ENCODE measurements at places on chromosomes 13 and 19. TPM values are rescaled to one million over a fixed set of nuclear protein-coding genes. Genes with fewer than 3 reads are reported as not detected.

The ZNF571 gene
- 0.55 TPM for total RNA-seq

The TGFBR3L gene
- 0.63 TPM for total RNA-seq

The ZNF296 gene
- total RNA-seq: 12.1 TPM

The ADGRE3 gene
- not detected for total RNA-seq

The RNF113B gene
- total RNA-seq: not detected

The FUT2 gene
- not detected for total RNA-seq

The ZNF600 gene
- 0.21 TPM for total RNA-seq

The RAVER1 gene
- 30.1 TPM for total RNA-seq

The SHISA7 gene
- not detected for total RNA-seq

The SGCG gene
- total RNA-seq: not detected
